ENCODE measurements at places on chromosomes 5 and 9.

GRCh38 chr9:124239249-124240073 is 18.3 kb upstream of the NEK6 start:
- no peak for DNase-seq

DNA sequence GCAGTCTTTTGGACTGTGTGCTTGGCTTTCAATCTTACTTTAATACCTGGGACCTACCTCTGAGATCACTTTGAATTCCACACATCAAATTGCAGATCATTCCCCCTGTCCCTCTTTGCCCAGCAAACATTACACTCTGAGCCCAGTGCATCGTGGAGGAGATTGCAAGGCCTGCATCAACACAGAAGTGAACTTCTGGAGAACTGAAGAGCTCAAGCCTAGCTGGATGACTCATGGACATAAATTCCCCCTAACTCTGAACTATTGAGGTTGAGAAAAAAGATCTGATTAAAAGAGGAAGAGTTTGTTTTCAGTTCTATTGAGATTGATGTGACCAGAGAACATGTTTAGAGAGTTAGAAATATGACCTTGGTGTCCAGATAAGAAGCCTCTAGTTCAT is 316.0 kb upstream of the DMAC1 start:
- DNase-seq = no peak

DNA sequence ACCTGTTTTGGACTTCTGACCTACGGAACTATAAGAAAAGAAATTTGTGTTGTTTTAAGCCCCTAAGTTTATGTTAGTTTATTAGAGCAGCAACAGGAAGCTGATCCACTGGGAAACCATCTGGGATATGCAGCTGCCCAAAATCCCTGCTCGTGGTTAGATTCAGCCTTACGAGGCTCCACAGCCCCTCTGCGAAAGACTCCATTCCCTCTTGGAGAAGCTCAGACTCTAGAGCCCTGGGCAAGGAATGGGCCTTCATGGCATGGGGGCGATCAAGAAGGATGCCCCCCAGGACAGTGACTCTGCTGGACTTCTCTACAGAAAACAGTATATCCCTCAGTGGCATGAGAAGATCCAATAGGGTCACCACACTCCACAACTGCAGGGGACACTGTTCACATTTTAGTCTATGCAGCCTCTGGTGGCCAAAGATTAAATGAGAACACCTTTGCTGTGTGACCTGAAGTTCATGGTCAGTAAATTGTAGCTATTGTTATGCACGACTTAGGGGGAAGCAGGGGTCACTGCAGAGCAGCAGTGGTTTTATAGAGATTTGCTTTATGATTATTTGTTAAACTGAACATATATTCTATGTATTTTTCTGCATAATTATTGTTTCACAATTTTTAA is 21.1 kb downstream of the IRF1 start:
- no peak for DNase-seq

- DNase-seq = no peak
Measured at GRCh38 chr9:130364619-130365322, 80.0 kb upstream of the ASS1 start.

DNA sequence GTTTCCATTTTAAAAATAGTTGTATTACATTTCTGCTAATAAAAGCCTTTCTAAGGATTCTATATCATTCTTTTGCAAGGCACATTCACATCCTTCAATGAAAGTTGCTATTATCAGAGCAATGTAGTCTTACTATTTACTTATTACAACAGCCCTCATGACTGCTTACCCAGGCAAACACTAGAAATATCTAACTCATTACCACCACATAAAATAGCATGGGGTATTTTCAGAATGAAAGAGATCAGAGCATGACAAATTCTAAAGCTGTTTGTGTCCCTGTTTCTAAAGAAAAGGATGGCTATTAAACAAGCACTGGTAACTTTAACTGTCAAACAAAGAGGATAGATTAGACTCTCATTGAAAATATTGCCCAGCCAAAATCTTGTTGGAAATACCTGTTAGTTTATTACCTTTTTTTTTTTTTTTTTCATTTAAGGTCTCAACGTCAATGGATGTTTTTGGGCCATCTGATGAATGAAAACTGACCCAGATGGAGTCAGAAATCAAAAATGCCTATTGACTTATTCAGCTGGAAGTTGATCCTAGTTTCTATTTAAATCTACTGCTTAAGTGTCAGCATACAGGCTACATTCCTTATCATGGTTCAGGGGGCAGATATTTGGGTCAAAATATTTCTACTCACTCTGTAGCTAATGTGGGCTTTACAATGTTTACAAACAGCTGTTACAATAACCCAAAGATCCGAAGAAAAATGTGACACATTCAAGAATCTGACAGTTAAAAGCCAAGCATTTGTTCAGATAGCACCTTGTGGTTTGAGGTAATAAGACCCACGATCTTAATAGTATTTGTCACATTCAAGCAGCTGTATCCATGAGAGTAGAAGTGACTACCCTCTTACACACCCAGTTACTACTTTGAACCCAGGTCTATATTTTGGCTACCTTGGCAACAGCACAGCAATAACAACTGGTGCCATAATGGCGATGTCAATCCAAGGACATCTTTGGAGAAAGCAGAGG is 554.8 kb upstream of the MEF2C start:
- no peak for DNase-seq

GRCh38 chr9:133460405-133461175 is 812 bp downstream of the CACFD1 start:
- no peak for DNase-seq

GRCh38 chr9:3977614-3978112 is 322.2 kb downstream of the GLIS3 start:
- no peak for DNase-seq

DNA sequence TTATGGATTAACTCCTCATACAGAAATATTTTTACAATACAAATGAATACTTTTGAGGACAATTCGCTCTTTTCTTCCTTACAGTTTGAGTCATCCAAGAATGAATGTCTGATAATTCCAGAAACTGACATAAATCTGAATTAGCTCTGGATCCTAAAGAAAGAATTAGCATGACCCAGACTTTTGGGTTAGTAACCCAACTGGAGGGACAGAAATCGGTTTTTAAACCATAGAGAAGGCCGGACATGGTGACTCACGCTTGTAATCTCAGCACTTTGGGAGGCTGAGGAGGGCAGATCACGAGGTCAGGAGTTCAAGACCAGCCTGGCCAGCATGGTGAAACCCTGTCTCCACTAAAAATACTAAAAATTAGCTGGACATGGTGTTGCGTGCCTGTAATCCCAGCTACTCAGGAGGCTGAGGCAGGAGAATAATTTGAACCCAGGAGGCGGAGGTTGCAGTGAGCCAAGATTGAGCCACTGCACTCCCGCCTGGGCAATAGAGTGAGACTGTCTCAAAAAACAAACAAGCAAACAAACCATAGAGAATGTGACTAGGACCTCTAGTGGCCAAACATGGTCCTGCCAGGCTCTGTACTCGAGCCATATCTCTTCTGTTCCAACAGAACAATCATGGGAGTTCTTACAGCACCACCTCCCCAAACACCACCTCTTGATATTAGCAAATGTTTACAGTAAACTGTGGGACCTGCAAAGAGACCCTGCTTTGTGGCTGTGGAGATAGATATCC is 44.8 kb downstream of the LURAP1L start:
- DNase-seq = no peak

DNA sequence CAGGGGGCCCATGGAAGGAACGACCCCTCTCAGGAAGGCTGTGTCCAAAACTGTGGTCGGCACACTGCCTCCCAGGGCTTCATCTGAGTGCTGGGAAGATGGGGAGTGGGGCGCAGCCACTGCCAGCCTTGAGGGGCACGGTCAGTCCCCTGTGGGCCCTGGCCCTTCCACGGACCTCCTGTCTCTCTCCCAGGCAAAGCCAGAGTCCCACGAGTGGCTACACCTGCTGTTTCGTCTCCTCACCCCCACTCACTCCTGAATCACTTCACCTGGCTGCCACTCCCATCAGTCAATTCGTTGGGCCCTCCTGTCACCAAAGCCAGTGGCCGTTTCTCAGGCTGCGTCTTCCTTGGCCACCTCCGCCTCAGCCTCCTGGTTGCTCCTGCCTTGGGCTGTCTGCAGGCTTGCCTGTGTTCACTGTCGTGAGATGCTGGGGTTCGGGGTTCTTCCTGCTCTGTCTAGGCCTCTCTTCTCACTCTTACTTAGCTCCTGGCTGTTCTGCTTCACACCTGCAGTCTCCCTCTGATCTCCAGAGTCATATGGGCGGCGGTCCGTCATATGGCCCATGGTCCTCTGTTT is 58.8 kb upstream of the RNF130 start:
- DNase-seq = no peak

DNA sequence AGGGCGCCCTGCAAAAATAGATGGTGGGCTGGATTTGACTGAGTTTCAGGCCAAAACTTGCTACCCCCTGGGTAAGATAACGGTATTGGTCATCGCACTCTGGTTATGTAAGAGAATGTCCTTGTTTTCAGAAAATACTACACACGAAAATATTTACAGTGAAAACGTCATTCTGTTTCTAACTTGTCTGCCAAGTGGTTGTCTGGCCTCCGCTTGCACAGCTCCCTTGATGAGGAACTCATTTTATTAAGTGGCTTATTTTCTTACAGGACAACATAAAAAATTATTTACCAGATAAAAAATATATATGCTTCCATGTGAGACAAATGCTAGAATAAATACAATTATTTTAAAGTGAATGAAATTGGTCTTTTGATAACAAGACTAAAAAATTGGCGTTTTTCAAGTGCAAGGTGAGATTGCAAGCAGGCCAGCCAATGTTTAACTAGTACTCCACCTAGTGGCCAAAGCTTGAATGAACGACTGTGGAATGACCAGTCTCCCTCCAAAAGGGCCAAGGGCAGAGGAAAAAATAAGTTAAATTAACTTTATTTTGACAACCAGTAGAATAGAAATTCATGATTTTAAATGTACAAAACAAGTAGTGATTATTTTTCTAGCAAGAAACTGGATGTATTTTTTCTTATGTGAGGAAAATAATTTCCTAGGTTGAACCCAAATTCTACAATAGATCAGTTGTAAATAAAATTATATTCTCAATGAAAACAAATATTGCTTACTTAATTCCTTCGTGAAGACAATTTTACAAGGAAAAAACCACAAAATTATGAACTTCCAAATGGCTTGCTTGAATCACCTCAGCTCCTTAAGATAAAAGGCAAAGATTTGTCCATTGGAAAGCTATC is 93.2 kb downstream of the ZFAND5 start:
- no peak for DNase-seq

- no peak for DNase-seq
Measured at GRCh38 chr9:131476777-131477345, 25.9 kb upstream of the POMT1 start.

GRCh38 chr9:70994582-70994981 is 126.8 kb downstream of the TRPM3 start:
- no peak for DNase-seq

- no peak for DNase-seq
Measured at GRCh38 chr5:179325296-179326031, 19.8 kb downstream of the ADAMTS2 start.

- no peak for DNase-seq
Measured at GRCh38 chr9:128442150-128442549, 13.7 kb upstream of the ODF2 start.

- DNase-seq = no peak
Measured at GRCh38 chr5:6810641-6811405, 97.6 kb downstream of the TENT4A start.

DNA sequence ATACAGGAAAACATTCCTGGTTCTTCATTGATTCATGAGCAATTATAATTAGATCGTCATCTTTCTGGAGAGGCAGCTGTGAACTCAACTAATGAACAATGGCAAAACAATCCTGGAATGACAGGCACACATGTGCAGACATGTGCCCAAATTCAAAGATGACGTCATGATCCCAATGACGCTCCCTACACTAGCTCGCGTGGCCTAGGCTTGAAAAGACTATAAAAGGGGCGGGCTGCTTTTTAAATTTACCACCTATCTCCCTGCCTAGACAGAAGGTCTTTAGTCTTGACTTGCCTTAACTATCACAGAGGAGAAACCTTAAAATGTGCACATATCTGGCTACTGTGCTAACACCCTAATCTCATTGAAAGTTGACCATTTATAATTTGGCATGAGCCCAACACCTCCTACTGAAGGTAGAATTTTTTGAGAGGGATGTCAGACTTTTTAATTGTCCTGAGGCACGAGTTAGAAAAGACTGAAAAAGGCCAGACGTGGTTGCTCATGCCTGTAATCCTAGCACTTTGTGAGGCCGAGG is 88.2 kb downstream of the PRRT1B start:
- DNase-seq = no peak

DNA sequence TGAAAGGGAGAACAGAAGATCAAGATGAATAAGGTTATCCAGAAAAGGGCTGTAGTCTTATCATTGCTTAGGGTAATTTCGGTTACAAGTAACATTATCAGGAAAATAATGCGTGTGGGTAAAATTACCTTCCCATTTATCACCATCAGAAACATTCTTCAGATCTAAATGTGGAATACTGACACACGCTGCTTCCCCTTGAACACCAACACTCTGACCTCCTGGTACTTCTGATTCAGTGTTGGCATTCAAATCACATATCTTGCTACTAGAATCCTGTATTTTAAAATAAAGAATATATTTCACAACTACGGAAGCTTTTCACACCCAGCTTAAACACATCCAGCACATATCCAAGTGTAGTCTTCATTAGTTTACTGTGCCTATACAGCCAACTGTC is 70.2 kb downstream of the PKD2L2 start:
- no peak for DNase-seq

DNA sequence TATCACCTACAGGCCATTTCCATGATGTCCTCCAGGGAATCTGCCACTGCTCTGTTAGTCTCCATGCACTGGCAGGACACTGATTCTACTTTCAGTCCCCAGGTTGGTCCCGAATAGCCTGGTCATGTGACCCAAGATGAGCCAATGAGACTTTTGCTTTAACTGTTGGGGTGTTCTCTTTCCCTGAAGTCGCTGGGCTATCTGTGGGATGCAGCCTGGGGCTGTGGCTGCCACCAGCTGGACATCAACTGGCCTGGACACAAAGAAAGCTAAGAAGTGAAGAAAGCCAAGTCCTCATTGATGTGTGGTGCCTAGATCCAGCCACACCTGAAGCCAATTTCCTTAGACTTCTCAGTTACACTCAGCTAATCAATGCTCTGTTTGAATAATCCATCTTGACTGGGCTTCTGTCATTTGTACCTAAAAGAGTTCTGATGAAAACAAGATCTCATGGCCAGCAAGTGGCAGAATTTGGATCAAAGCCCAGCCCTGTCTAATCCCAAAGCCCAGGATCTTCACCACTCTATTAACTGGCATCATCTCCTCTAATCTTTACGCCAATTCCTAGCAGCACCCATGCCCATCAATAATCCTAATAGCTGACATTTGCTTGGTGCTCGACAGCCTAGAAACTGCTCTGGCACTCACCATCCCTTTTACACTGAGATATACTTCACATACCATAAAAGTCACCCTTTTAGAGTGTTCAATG is 37.0 kb downstream of the SH3PXD2B start:
- no peak for DNase-seq

DNA sequence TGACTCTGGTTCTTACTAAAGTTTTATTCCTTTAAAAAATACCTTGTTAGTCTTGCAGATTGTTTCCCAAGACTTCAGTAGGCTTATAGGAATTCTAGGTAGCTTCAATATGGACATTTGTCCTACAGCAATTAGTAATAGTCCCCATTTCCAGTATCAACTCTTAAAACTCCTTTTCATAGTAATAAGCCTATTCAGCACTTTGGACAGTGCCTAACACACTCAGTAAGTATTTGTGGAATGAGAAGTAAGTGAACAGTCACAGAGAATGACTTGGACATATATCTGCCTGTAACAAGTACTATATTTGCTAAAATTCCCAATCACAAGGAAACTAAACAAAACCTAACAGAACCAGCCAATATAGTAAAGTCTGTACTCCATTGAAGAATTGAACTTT is 1291.8 kb upstream of the DMAC1 start:
- no peak for DNase-seq

- DNase-seq = no peak
Measured at GRCh38 chr5:15495026-15495425, 5.0 kb upstream of the FBXL7 start.

- DNase-seq = no peak
Measured at GRCh38 chr5:150789943-150790611, 11.5 kb downstream of the SMIM3 start.

Data from central memory CD8-positive, alpha-beta T cell (primary cell).